A549 (cell line): ENCODE measurements at places on chromosomes 6 and 20. TPM values are rescaled to one million over a fixed set of nuclear protein-coding genes. Genes with fewer than 3 reads are reported as not detected.

- DNase-seq: no peak
Measured at GRCh38 chr6:30947231-30947630, 6.5 kb downstream of the MUCL3 start.

- no peak for DNase-seq
Measured at GRCh38 chr6:130671119-130671518, 156.1 kb upstream of the SMLR1 start.

The NUP43 gene
- 19.2 to 21.3 TPM (median 20.0 TPM) in 3 replicates for polyA plus RNA-seq

DNA sequence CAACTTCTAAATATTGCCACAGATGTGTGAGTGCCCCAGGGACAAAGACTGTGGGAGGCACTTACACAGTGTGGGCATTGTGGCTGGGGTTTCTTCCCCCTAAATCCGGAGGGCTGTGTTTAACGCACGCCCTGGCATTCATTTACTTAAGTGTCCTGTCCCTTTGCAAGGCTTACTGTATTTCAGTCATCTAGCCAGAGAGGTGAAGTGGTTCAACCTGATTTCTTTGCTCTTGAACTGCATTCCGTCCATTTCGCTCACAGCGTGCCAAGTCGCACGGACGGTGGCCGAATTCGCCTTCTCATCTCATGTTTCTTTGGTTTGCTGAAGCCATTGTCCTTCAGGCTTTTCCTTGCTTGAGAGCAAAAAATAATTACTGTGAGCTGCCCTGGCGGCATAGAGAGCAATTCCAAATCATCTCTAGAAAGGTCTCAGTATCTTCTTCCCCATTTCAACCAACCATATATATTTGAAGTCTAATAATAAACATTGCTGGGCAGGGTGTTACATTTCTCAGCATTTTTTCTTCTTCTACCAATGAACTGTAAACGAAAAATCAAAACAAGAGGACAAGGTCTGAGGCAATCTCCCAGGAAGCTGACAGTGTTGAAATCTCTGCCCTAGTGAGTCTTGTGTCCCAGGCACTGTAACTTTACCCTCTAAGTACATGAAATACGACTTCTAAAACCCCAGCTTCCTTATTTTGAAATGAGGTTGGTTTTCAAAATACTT is 16.9 kb downstream of the SYTL3 start:
- DNase-seq: no peak

- no peak for DNase-seq
Measured at GRCh38 chr20:46400253-46400652, 6.2 kb downstream of the ELMO2 start.

The LY6G5C gene
- 1.5 to 1.9 TPM (median 1.6 TPM) in 3 replicates for polyA plus RNA-seq

DNA sequence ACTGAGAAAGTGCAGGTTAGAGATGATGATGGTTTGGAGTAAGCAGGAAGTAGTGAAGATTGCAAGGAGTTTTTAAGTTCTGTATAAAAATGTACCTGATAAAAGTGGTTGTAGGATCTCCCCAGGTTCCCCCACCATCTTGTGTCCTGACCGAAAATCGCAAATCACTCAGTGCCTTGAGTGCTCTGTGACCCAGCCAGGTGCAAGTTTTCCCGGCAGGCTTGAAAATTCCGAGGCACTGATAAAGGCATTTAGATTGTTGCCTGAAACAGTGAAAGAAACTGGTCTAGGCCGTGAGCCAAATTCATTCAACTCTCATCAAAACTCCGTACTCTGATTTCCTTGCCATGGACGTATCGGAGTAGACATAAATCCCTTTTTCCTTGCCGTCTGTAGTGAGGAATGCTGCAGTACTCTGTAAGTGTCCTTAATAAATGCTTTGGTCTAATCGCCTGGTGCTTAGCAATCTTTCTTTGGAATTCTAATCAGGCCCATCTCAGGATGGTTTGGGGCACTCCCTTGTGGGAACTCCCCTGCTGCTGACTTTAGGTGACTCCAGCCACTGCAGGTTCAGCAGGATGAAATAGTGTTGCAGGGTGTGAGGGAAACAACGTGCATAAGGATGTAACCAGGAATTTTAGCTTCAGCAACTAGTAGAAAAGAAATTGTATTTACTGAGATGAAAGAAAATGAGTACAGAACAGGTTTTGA is 1199.8 kb upstream of the MAP3K7 start:
- DNase-seq: no peak

GRCh38 chr6:94389218-94389617 is 969.9 kb upstream of the EPHA7 start:
- DNase-seq: no peak

The CDC40 gene
- 11.4 to 11.7 TPM (median 11.6 TPM) in 3 replicates for polyA plus RNA-seq

DNA sequence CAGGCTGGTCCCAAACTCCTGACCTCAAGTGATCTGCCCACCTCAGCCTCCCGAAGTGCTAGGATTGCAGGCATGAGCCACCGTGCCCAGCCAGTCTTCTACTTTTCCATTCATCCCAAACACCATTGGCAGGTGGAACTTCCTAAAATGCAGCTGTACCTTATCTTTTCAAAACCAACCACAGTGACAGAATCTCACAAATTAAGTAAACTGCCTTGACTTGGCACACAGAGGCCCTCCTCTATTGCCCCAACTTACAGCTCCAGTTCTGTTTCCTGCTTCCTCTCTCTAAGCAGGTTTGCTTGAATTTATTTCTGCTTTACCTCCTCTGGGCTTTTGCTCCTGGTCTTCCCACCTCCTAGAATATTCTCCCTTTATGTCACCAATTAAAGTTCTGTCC is 7.6 kb downstream of the MYB start:
- DNase-seq: no peak

The RBM39 gene
- 199 to 212 TPM (median 201 TPM) in 3 replicates for polyA plus RNA-seq

DNA sequence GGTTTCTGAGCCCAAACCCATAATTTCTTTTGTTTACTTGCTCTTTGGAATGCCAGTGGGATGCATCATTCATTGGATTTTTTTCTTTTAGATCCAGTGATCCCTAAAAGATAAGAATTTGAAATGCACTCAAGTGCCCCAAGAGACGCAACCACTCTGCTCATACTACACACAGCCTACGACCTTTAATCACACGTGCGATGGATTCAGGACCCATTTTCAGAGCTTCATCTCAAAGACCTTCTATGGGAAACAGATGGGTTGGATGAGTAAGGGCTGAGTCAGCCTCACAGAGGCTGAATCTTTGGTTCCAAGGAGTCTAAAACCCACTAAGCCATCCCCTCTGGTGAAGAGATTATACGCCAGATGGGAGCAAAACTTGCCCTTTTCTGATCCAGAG is 265.5 kb upstream of the EXOC2 start:
- no peak for DNase-seq
